ENCODE measurements at places on chromosomes 7 and 10.
A peak's percentile ranks its signal among the peaks of the same experiment; 100 is the strongest.

DNA sequence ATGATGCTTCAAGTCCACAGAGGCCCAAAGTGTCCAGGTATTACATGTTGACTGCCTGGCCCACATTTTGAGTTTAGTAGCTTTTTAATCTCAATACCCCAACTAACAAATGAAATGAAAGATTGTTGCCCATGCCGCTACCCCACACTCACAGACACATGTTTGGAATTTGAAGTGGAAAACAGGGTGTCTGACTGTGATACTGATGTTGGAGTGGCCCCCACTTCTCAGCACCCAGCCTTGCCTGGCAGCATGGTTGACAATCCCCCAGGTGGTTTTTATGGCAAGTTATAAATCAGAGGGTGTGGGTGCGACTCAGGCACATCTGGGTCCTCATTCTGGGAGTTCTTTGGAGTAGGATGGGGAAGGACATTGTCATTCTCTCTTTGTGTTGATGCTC is 314.7 kb upstream of the ZNF32 start:
- DNase-seq: no peak

DNA sequence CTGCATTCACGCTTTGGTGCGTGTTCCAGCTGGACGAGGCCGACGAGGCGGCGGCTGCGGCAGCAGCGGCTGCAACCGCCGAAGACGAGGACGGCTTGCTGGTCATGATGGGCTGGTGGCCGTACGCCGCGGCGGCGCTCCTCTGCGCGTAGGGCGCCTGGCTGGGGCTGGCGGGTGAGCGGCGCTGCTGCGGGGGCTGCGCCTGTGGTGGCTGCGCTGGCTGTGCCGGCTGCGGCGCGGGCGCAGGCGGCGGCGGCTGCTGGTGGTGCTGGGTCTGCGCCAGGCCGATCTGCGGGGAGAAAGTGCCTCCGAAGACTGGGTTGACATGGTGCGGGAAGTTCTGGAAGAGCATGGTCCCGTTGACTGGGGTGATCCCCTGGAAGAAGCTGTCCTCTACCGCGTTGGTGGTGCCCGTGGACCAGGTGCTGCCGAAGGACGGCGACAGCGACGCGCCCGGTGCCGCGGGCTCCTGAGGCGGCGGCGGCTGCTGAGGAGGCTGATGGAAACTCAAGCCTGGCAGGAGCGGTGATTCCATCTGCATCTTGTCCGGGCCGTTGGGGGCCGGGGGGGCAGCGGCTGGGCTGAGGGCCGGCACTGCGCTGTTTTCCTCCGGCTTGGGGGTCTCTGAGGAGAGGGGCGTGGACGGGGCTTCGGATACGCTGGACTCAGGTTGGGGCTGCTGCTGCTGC is 51.1 kb downstream of the CPEB3 start:
- peak; percentile 15 for DNase-seq

DNA sequence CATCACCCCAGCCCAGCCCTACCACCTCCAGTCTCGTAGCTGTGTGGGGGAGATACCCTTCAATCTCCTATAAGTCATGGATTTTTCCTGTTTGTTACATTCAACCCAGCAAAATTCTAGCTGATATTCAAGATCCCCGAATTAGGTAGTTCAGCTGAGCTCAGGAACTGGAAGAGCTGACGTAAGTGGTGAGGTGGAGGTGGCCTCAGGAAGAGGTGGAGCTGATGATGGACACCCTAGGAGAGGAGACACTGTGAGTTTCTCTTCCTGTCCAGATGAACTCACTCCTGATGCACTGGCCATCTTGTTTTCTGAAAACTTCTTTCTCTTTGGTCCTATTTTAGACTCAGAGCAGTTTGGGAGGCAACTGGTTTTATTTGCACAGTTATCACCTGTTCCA is 90.5 kb upstream of the PITRM1 start:
- no peak for DNase-seq

- no peak for DNase-seq
These were observed 2.5 kb downstream of the VSTM2A start for GRCh38 chr7:54544527-54545240.

DNA sequence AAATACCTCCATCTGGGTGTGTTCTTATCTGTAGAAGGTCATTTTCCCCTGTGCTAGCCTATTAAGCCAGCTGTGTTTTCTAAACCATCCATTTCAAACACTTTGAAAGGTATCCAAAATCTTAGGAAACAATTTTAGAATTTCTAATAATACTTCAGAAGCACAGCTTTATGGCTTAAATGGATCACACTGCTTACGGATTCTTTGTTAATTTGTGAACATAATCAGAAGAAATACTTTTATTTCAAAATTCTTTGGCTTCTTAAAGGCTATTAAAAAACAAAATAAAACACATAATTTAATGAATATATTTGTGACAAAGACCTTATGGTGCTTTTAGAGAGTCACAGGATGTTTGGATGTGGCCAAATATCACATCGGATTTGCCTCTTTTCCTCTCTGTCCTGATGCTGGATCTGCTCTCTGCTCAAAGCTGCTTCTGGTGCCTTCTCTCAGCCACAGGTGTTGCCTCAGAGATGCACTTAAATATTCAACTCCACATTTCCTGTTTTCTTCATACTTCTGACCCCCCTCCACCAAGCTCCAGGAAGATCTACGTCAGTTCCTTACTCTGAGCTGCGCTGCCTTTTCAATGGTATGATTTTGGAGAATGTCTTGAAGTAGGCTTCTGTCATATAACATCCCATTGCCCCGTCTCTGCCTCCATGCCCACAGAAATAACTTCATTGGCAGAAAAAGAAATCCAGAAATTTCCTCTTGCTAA is 230.6 kb downstream of the MLLT10 start:
- DNase-seq: no peak

GRCh38 chr7:33698041-33698440 is 207.3 kb upstream of the BMPER start:
- DNase-seq: no peak

GRCh38 chr7:46123-46829 is 146.1 kb upstream of the FAM20C start:
- DNase-seq: no peak

- DNase-seq: no peak
These were observed 19.6 kb downstream of the R3HCC1L start for GRCh38 chr10:98154076-98154475.

DNA sequence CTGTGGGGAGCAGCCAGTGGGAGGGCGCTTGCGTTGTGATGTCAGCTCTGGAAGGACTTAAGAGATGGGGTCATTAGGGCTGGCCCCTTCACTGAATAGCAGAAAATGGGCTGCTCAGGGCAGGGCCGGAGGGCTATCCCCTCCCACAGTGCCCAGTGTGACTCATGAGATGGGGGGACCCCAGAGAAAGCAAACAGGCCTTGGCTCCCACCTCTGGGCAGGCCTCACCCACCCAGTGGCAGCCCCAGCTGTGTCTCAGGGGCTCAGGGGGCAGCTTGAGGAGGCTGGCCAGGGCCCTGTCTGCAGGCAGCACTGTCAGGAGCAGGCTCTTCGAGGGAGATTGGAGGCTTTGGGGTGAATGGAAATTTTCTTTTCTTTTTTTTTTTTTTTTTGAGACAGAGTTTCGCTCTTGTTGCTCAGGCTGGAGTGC is 168.3 kb downstream of the SLIT1 start:
- no peak for DNase-seq
